ENCODE measurements at places on chromosomes 13 and 19.

DNA sequence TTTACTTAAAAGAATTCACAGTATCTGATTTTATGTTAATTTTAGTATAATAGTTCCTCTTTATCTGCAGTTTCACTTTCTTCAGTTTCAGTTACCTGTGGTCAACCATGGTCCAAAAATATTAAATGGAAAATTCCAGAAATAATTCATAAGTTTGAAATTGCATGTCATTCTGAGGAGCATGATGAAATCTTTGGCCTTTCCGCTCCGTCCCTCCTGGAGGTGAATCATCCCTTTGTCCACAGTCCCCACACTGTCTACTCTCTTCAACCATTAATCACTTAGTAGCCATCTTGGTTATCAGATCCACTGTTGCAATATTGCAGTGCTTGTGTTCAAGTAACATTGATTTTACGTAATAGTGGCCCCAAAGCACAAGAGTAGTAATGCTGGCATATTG lies 26.9 kb downstream of the SLITRK6 start:
- no peaks in the 10 kb centered on the region for H3K27me3 ChIP-seq
- H3K36me3 ChIP-seq, result no peaks in the 10 kb centered on the region
- no peak for DNase-seq
- no peaks in the 10 kb centered on the region for H3K4me1 ChIP-seq

DNA sequence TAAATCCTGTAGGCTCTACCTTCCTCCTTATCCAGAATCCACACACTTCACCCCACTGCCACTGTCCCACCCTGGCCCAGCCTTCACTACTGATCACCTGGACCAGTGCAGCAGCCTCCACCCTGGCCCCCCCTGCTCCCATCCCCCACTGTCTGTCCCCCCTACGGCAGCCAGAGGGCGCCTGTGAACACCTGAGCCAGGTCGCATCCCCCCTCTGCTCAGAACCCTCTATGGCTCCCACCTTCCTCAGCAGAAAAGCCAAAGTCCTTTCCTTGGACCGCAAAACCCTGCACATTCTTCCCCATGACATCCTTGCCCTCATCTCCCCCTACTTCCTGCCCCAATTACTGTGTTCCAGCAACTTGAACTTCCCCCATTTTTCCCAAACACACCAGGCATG lies 20.6 kb downstream of the ELAVL3 start:
- H3K36me3 ChIP-seq, result no peaks in the 10 kb centered on the region
- no peaks in the 10 kb centered on the region for H3K4me1 ChIP-seq
- no peak overlapping the region for H3K27ac ChIP-seq
- H3K4me3 ChIP-seq, result no peak overlapping the region
- H3K27me3 ChIP-seq, result peaks cover 12% of the 10 kb centered on the region

- DNase-seq, result no peak
- H3K4me1 ChIP-seq, result peaks cover 37% of the 10 kb centered on the region
- H3K27ac ChIP-seq, result peak overlapping the region; percentile 91
- peak overlapping the region; percentile 94 for H3K4me3 ChIP-seq
Observed at GRCh38 chr19:18919900-18920214, 342 bp downstream of the DDX49 start.

DNA sequence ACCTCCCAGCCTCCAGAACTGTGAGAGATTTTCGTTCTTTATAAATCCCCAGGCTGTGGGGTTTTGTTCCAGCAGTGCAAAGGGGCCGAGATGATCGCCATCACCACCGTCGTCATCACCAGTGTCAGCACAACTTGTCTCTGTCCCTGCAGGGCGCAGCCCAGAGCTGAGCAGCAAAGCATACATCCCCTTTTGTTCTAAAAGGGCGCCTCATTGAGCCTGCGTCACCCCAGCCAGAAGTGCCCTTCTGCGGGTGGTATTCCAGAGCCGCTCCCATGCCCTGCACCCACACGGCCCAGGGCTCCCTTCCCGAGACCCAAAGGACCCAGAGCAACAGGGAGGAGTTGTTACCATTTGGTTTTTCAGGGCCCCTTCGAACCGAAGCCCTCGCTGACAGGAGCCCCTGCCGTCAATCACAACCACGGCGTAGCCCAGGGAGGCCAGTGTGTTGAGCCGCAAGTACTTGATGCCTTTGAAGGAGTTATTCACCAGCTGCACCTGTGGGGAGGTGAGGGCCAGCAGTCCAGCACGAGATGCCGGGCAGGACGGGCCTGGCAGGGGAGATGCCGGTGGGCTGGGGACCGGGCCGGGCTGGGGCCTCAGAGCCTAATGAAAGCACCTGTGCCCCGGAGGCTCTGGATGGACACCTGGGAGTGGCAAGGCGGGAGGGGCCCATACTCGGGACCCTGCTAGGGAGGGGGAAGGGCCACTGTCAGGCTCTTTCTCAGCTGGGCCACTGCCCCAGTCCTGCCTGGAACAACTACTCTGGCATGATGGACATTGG lies 14.4 kb upstream of the MYDGF start:
- no peaks in the 10 kb centered on the region for H3K4me1 ChIP-seq
- no peaks in the 10 kb centered on the region for H3K27me3 ChIP-seq
- H3K27ac ChIP-seq, result no peak overlapping the region
- peaks cover 4% of the 10 kb centered on the region for H3K36me3 ChIP-seq
- no peak for DNase-seq
- H3K4me3 ChIP-seq, result no peak overlapping the region

- peaks cover 17% of the 10 kb centered on the region for H3K4me1 ChIP-seq
- H3K27ac ChIP-seq, result no peak overlapping the region
- DNase-seq, result no peak
- no peak overlapping the region for H3K4me3 ChIP-seq
- H3K27me3 ChIP-seq, result peaks cover 16% of the 10 kb centered on the region
Observed at GRCh38 chr13:38954844-38955243, 35.8 kb downstream of the STOML3 start.

GRCh38 chr19:47124937-47125668 lies 5.5 kb upstream of the SAE1 start:
- no peaks in the 10 kb centered on the region for H3K36me3 ChIP-seq
- H3K27me3 ChIP-seq, result no peaks in the 10 kb centered on the region
- no peak overlapping the region for H3K4me3 ChIP-seq
- H3K4me1 ChIP-seq, result peaks cover 5% of the 10 kb centered on the region

DNA sequence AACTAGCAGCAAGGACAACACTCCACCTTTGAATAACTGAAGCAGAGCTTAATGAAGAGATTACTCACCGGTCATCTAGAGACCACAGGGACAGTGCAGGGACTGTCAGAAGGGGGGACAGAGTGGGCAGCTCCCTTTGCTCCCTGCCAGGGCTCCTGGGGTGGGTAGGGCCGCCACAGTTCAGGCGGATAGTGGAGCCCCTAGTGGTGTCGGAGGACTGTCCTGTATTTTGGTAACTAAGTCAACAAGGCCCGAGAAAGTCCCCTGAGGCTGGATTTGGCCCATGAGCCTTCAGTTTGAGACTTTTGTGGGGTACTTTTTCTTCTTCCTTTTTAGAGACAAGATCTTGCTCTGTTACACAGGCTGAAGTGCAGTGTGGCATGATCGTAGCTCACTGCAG lies 44.6 kb downstream of the GJA3 start:
- H3K36me3 ChIP-seq, result peaks cover under 1% of the 10 kb centered on the region
- no peaks in the 10 kb centered on the region for H3K27me3 ChIP-seq
- H3K27ac ChIP-seq, result no peak overlapping the region
- no peak overlapping the region for H3K4me3 ChIP-seq

DNA sequence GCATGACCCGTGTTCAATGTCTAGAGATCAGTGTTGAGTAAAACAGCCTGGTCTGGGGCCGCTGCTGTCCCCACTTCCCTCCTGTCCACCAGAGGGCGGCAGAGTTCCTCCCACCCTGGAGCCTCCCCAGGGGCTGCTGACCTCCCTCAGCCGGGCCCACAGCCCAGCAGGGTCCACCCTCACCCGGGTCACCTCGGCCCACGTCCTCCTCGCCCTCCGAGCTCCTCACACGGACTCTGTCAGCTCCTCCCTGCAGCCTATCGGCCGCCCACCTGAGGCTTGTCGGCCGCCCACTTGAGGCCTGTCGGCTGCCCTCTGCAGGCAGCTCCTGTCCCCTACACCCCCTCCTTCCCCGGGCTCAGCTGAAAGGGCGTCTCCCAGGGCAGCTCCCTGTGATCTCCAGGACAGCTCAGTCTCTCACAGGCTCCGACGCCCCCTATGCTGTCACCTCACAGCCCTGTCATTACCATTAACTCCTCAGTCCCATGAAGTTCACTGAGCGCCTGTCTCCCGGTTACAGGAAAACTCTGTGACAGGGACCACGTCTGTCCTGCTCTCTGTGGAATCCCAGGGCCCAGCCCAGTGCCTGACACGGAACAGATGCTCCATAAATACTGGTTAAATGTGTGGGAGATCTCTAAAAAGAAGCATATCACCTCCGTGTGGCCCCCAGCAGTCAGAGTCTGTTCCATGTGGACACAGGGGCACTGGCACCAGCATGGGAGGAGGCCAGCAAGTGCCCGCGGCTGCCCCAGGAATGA lies 1.5 kb upstream of the CEACAM5 start:
- peaks cover 48% of the 10 kb centered on the region for H3K27me3 ChIP-seq
- peaks cover 7% of the 10 kb centered on the region for H3K4me1 ChIP-seq
- no peaks in the 10 kb centered on the region for H3K36me3 ChIP-seq
- no peak overlapping the region for H3K27ac ChIP-seq
- peak; percentile 79 for DNase-seq

- H3K4me3 ChIP-seq, result no peak overlapping the region
- DNase-seq, result no peak
- peaks cover 12% of the 10 kb centered on the region for H3K27me3 ChIP-seq
- peaks cover 7% of the 10 kb centered on the region for H3K36me3 ChIP-seq
Observed at GRCh38 chr13:43991773-43992201, 112.1 kb downstream of the LACC1 start.

- H3K36me3 ChIP-seq, result no peaks in the 10 kb centered on the region
- H3K4me1 ChIP-seq, result no peaks in the 10 kb centered on the region
- no peak overlapping the region for H3K27ac ChIP-seq
- no peaks in the 10 kb centered on the region for H3K27me3 ChIP-seq
Observed at GRCh38 chr13:67509018-67509417, 278.9 kb upstream of the PCDH9 start.

DNA sequence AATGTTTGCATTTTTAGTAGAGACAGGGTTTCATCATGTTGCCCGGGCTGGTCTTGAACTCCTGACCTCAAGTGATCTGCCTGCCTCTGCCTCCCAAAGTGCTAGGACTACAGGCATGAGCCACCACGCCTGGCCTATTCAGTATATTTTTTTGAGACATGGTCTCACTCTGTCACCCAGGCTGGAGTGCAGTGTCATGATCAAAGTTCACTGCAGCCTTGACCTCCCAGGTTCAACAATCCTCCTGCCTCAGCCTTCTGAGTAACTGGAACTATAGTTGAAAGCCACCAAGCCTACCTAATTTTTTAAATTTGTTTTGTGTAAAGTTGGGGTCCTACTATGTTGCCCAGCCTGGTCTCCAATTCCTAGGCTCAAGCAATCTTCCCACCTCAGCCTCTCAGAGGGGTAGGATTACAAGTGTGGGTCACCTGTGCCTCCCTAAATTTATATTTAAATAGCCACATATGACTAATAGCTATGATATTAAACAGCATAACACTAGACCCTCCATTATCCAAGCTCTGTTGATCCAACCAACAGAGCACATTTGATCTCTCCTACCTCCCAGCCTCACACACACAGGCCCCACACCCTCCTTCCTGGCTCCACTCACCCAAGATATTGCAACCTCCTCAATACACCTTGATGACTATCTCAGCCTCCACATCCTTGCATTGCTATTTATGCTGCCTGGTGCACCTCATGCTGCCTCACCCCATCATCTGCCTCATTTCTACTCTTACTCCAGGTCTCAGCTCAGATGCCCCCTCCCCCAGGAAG lies 2.1 kb upstream of the CEACAM19 start:
- no peaks in the 10 kb centered on the region for H3K4me1 ChIP-seq
- H3K36me3 ChIP-seq, result no peaks in the 10 kb centered on the region
- no peak for DNase-seq

- H3K4me3 ChIP-seq, result no peak overlapping the region
- peaks cover 45% of the 10 kb centered on the region for H3K4me1 ChIP-seq
- no peak for DNase-seq
- no peaks in the 10 kb centered on the region for H3K27me3 ChIP-seq
Observed at GRCh38 chr13:29810145-29810742, 40.2 kb downstream of the UBL3 start.

DNA sequence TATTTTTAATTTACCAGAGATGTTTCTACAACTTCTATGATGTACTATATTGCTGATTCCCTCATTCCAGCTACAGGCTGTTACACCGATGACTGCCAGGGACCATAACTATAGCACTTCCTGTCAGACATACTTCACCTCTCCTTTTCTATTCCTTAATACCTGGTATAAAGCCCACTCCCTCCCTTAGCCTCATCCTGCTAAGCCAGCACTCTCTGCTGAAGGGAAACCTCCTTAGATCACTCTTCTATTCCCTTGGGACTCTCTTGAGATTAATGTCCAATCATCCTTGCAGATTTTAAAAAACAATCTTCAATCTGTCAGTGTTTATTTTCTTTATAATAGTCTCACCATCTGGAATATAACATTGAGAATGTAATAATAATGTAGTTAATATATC lies 127.9 kb downstream of the DIAPH3 start:
- peaks cover 8% of the 10 kb centered on the region for H3K36me3 ChIP-seq
- H3K4me1 ChIP-seq, result no peaks in the 10 kb centered on the region
- H3K4me3 ChIP-seq, result no peak overlapping the region
- no peaks in the 10 kb centered on the region for H3K27me3 ChIP-seq
- no peak overlapping the region for H3K27ac ChIP-seq
- DNase-seq, result no peak

GRCh38 chr13:49993111-49993510 lies 3.7 kb upstream of the TRIM13 start:
- H3K4me1 ChIP-seq, result peaks cover 7% of the 10 kb centered on the region
- DNase-seq, result no peak
- peaks cover 1% of the 10 kb centered on the region for H3K36me3 ChIP-seq
- no peak overlapping the region for H3K4me3 ChIP-seq
- no peak overlapping the region for H3K27ac ChIP-seq

- H3K27me3 ChIP-seq, result peaks cover 17% of the 10 kb centered on the region
- peak overlapping the region; percentile 70 for H3K4me3 ChIP-seq
- no peak overlapping the region for H3K27ac ChIP-seq
- peaks cover 2% of the 10 kb centered on the region for H3K36me3 ChIP-seq
- peaks cover 36% of the 10 kb centered on the region for H3K4me1 ChIP-seq
- no peak for DNase-seq
Observed at GRCh38 chr19:14473073-14473977, 1.8 kb downstream of the PTGER1 start.

DNA sequence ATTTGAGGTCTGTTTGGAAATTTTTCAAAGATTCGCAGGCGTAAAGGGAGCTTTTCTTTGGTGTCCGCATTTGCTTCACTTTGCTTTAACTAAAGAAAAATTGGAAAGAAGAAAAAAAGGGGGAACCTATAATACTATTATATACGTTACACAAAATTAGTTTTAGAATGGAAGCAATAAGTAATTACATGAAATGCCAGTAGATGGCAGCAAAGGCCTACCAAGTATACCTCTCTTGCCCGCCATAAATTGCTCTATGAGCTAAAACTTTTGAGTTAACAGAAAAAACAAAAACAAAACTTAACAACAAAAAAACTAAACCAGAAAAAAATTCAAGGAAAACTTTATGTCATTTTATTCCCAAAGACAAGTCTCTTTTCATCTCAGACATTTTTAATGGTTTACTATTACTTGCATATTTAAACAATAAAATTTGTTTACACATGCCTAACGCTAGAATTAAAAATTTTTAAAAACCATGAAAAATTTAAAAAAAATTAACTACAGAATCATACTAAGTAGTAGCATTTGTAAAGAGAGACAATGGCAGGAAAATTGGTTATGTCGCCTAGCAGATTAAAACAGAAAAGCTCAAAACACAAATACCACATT lies 271.4 kb downstream of the NALCN start:
- H3K36me3 ChIP-seq, result no peaks in the 10 kb centered on the region
- H3K4me3 ChIP-seq, result no peak overlapping the region
- no peak overlapping the region for H3K27ac ChIP-seq

- H3K27me3 ChIP-seq, result no peaks in the 10 kb centered on the region
- H3K4me3 ChIP-seq, result no peak overlapping the region
- no peaks in the 10 kb centered on the region for H3K4me1 ChIP-seq
- DNase-seq, result no peak
Observed at GRCh38 chr13:84050536-84050935, 168.3 kb upstream of the SLITRK1 start.
